Epithelial cell of proximal tubule (primary cell): ENCODE measurements at places on chromosomes 11 and 22.

GRCh38 chr22:47213571-47214230 lies 451.3 kb downstream of the TBC1D22A start:
- DNase-seq, result no peak

GRCh38 chr11:57303280-57303989 lies 21.3 kb downstream of the TNKS1BP1 start:
- no peak for DNase-seq

- DNase-seq, result no peak
Observed at GRCh38 chr11:46075168-46075567, 46.1 kb downstream of the PHF21A start.

DNA sequence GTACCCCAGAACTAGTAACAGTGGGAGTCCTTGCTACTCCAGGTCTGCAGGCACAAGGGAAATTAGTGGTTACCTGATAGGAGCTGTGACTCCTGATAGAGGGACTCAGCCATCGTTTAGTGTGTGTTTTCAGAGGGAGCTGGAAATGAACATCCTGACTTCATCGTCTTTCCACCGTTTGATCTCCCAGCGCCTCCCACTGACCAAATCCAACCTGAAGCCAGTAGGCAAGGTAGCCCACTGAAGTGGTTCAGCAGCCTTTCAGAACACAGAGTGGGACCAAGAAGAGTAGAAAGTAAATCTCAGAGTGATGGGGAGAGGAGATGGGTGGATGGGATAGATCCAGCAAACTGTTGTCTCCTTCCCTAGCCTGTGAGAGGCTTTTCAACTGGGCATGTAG lies 385.9 kb downstream of the INSC start:
- DNase-seq, result no peak

GRCh38 chr11:60357771-60358170 lies 20.6 kb upstream of the MS4A7 start:
- no peak for DNase-seq

GRCh38 chr22:43624144-43624998 lies 187.7 kb downstream of the EFCAB6 start:
- no peak for DNase-seq

DNA sequence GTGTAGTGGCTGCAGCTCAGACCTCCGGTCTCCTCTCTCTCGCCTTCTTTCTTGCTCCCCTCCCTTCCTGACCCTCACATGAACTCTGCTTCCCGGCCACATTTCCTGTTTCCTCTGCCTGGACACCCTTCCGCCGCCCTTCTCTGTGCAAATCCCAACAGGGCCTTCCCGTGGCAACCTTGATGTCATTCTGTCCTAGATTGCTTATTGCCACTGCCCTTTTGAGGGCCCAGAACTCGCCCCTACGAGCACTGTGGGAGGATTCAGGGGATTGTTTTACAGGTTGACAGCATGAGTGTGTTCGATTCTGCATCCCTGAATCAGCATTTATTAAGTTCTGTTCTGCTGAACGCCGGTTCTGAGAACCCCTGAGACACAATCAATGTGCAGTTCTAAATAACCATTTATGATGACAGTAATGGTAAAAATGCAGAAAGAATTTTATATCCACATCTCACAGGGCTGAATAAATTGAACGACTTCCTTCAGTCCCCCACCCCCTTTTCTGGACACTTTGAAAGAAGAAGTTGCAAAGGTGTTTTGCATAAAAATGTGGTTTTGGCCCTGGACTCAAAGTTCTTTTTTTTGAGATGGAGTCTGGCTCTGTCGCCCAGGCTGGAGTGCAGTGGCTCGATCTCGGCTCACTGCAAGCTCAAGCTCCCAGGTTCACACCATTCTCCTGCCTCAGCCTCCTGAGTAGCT lies 6.4 kb downstream of the BATF2 start:
- DNase-seq, result no peak

- no peak for DNase-seq
Observed at GRCh38 chr11:72091292-72091691, 10.6 kb downstream of the LRRC51 start.

DNA sequence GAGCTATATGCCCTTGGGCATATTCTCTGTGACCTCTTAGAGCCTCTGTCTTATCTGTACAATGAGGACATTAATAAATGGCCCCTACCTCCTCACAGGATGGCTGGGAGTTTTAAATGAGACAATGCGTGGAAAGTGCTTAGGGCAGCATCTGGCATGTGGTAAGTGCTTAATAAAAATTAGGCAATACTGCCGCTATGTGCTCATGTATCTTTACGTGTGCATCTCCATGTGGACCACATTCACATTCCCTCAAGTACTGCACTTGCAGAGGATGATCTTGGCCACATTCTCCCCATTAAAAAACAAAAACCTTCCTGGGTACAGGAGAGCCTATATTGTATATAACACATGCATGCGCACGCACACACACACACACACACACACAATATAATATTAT lies 19.1 kb upstream of the BSX start:
- DNase-seq, result no peak

GRCh38 chr11:131656839-131657211 lies 286.4 kb downstream of the NTM start:
- DNase-seq, result no peak

DNA sequence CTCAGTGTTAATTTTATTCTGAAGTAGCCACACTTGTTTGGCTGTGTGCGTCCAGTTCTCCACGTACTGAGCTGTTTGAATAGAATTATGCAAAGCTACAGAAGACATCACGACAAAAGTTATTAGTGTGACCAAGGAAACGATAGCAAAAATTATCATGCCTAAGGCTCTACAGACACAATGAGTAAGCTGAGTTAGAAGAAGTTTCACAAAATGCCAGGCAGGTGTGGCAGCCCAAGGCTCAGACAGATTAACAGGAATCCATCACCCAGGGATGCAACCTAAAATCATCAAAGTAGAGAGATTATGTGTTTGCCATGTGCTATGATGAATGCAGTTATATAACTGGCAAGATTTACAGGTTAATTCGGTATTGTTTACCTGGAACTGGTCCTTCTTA lies 73.1 kb upstream of the INCENP start:
- DNase-seq, result no peak

DNA sequence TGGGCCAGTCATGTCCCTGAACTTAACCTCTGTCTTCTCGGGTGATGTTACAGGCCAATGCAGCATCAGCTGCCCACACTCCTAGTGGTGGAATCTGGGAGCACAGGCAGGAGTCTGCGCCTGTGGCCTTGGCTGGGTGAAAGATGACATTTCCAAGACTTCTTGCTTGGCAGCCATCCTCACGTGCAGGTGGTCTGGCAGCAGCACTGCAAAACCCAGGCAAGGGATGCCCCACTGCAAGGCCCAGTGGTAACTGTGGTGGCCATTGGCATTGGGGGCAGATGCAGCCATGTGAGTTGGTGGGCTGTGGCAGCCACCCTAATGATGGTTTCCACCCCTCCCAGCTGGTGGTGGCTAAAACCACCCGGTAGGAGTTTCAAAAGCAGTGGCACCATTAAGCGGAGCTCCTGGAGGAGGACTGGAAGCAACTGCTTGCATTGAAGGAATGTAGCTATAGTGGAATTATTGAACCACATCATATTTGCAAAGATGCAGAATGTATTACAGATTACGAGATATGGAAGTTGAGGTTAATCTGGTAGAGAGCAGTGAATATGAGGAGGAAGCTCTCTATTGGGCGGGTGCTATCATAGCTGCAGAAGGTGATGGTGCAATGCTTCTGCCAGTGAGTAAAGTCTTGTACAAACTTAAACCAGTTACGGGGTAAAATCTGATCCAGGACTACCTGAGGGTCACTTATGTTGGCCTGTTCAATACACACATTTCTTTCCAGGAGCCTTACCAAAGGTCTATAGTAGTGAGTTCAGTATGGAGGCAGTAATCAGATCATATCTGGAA lies 120.7 kb upstream of the TOP3B start:
- DNase-seq, result no peak

DNA sequence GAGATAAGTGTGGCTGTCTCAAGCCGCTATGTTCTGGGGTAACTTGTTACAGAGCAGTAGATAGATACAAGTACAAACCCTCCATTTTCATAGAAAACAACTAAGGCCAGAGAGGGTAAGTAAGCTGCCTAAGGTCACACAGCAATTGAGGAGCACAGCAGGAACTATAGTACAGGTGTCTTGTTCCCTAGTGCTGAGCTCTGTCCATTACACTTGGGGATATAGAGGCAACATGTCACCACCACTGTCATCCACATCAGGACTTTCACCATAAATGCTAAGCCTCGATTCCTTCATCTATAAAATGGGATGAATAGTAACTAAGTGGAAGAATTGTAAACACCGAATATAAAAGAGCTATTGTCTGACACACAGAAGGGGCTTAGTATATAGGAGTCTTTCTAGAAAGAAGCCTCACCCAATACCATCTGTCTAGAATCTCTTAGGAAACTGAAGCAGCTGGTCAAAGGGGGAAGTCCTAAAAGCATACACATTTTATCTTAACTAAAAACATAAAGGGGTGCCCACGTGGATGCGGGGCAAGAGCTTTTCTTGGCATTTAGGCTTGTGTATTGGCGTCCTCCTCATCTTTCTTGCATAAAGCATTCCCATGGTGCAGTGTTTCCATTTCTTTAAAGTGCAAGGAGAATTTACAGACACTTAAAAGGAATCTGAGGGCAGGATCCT lies 93.8 kb upstream of the ALX4 start:
- DNase-seq, result no peak

- no peak for DNase-seq
Observed at GRCh38 chr11:118180300-118180703, 3.9 kb upstream of the SCN2B start.

DNA sequence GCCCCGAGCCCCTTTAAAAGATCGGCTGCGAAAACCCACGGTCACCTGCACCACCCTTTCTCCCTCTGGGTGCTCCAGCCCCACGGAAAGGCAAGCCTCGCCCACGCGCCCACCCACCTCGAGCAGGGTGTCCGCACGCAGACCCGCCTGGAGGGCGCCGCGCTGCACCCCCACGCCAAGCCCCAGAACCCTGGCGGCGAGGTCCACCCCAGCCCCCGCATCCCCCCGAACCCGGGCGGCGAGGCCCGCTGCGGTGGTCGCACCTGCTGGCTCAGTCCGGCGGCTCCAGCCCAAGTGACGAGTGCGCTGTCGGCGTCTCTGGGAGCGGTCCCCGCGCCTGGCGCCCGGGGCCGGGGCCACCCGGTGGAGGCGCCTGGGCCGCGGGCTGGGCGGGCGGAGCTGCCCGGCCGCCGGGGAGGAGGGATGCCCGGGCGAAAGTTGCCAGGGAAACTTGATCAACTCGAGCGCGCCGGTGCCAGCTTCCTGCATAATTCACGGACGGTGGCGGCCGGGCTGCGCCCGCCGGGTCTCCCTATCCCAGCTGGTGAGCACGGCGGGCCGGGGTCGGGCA lies 1.1 kb downstream of the SHANK2 start:
- DNase-seq, result no peak

- no peak for DNase-seq
Observed at GRCh38 chr11:46181843-46182424, 60.7 kb upstream of the PHF21A start.

DNA sequence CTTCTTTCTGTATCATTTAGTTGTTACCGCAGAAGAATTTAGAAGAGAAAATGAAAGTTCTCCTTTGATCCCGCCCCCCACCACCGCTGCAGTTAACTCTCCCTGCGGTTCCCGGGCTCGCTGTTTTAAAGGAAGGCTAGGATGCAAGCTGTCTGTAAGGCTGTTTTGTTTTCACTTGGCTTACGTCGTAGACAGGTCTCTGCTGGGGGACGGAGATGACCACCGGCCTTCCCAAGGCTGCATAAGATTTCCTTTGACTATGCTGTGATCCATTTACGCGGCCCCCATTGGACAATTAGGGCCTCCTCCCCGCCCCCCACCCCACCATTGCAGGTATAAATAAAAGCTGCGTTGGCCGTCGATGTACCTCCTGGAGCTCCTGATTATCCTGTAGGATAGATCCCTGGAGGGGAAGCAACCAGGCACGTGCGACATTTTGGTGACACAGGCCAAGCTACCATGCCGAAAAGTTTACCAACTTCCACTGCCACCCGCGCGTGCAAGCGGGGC lies 1.4 kb upstream of the CPT1A start:
- no peak for DNase-seq

- DNase-seq, result no peak
Observed at GRCh38 chr11:133974836-133975487, 18.2 kb upstream of the IGSF9B start.

GRCh38 chr11:94486068-94486467 lies 7.6 kb downstream of the MRE11 start:
- no peak for DNase-seq

DNA sequence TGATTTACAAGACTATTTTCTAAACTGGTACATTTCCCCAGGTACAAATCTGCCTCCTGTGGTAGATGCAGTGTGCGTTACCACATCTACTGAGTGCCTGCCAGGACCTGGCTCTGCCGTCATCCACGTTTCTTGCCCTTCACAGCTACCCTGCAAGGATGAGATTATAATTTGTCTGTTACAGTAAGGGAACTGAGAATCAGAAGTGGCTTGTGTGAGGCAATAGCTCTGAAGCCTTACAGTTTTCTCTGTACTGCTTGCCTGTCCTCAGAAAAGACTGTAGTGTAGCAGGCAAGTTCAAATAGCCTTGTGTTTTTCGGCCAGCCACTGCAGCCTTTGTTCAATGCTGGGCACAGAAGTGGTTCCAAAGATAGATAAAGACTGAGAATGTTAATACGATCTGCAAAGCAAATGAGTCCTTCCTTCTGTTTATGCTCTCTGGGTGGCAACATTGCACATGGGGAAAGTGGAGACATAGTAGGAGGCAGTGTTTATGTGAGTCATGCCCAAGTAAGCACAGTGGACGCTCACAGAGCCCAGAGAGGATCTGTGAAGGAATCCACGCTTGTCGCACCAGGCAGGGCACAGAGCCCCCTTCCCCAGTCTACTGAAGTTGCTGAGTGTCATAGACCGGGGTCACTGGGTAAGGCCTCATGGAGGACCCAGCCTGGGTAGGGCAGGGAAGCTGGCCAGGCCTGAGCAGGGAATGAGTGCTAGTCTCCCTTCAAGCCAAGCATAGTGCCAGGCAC lies 49.1 kb downstream of the MICAL2 start:
- no peak for DNase-seq

- DNase-seq, result no peak
Observed at GRCh38 chr11:12845163-12845562, 164.0 kb upstream of the RASSF10 start.

GRCh38 chr11:61266602-61267001 lies 25.6 kb downstream of the PGA5 start:
- DNase-seq, result no peak

DNA sequence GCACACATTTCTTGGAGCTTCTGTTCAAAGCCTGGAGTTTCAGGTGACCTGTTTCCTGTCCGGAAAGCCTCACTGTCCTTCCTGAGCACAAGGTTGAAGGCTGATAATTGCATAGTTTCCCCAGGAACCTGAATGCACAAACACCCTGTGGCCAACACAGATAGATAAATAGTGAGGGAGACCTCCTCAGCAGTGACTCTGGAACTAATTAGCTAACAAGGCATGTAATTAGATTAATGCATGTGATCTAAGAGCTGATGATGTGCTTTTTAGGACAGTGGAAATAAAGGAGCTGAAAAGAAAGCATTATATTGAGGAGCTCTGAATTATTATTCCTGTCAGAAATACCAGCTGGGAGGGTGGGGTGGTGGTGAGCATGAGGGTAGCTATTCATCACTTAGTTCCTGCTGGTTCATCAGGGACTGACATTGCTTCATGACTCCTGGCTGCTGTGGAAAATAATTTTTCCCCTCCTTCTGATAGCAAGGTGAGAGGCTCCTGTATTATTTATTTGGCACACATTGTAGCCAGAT lies 101.1 kb downstream of the NELL1 start:
- DNase-seq, result no peak
